ENCODE measurements at places on chromosomes 6 and 20. TPM values are rescaled to one million over a fixed set of nuclear protein-coding genes. Genes with fewer than 3 reads are reported as not detected.

The GNAS-AS1 gene
- 0.58 TPM for total RNA-seq

The RBPJL gene
- total RNA-seq, result not detected

The UCKL1 gene
- 25.9 TPM for total RNA-seq

The EEF1A2 gene
- 0.38 TPM for total RNA-seq

The TMEM151B gene
- total RNA-seq, result not detected

The RIOK1 gene
- total RNA-seq, result 15.2 TPM

The MPIG6B gene
- total RNA-seq, result 0.28 TPM

The CALHM4 gene
- total RNA-seq, result 0.19 TPM

The RFX6 gene
- not detected for total RNA-seq

The FOXC1 gene
- total RNA-seq, result 2.3 TPM

The AURKA gene
- total RNA-seq, result 88.8 TPM

The GPR6 gene
- not detected for total RNA-seq

The OR2J3 gene
- not detected for total RNA-seq

The NANP gene
- total RNA-seq, result 8.7 TPM

The PYGB gene
- 195 TPM for total RNA-seq

The MCM8 gene
- 25.9 TPM for total RNA-seq

The PHACTR1 gene
- total RNA-seq, result 0.19 TPM

The GLYATL3 gene
- total RNA-seq, result not detected

The FANCE gene
- total RNA-seq, result 14.4 TPM

The GPX5 gene
- total RNA-seq, result not detected

The DEFB124 gene
- not detected for total RNA-seq

The WFDC10B gene
- not detected for total RNA-seq

The COL12A1 gene
- 163 TPM for total RNA-seq

The RUNX2 gene
- total RNA-seq, result 1.7 TPM

The RSPO4 gene
- not detected for total RNA-seq

The RAB32 gene
- 132 TPM for total RNA-seq

The CST5 gene
- not detected for total RNA-seq

The LIN28B gene
- not detected for total RNA-seq

The ABCC10 gene
- 18.8 TPM for total RNA-seq

The CLPSL2 gene
- total RNA-seq, result not detected

The GABRR1 gene
- not detected for total RNA-seq

The SFTA2 gene
- total RNA-seq, result not detected

The TXLNB gene
- total RNA-seq, result under 0.01 TPM

The BMP5 gene
- 1.1 TPM for total RNA-seq

The SAMD5 gene
- total RNA-seq, result under 0.01 TPM

The SCGN gene
- total RNA-seq, result not detected

The MCCD1 gene
- not detected for total RNA-seq

The DNMT3B gene
- 2.0 TPM for total RNA-seq

The KIF13A gene
- 56.2 TPM for total RNA-seq

The GINS1 gene
- 29.3 TPM for total RNA-seq

The TSPO2 gene
- not detected for total RNA-seq

The PKHD1 gene
- total RNA-seq, result under 0.01 TPM

The SUMO4 gene
- total RNA-seq, result 0.58 TPM

The SLC32A1 gene
- total RNA-seq, result under 0.01 TPM

The PDYN gene
- not detected for total RNA-seq
